ENCODE measurements at places on chromosomes 5 and 9.

- no peak for DNase-seq
These were observed 61.6 kb upstream of the C9orf72 start for GRCh38 chr9:27634879-27635278.

DNA sequence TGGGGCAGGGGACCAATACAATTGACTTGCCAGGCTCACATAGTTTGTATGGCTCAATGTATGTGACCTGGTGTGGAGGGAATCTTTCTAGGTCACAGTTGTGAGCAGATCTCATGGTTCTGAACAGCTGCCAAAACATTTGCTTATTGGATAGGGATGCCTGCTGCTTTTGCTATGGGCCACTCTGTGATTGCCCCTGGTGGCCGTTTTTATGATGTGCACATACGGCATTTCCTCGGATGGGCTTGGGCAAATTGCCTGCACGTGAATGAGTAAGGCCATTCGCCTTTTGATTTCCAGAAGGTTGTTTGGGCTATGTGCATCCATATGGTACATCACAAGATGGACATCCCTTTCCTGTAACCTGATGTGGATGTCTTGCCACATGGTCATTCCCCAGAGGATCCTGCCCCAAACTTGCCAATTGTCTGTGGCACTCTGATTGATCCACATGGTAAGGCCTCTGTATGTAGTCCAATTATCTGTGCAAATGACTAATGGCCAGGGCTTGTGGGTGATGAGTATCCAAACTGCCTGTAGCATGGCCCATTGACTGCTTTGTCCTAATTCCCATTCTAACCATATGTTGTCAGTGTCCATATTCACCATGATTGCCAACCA is 10.7 kb upstream of the SLC22A4 start:
- DNase-seq, result no peak

DNA sequence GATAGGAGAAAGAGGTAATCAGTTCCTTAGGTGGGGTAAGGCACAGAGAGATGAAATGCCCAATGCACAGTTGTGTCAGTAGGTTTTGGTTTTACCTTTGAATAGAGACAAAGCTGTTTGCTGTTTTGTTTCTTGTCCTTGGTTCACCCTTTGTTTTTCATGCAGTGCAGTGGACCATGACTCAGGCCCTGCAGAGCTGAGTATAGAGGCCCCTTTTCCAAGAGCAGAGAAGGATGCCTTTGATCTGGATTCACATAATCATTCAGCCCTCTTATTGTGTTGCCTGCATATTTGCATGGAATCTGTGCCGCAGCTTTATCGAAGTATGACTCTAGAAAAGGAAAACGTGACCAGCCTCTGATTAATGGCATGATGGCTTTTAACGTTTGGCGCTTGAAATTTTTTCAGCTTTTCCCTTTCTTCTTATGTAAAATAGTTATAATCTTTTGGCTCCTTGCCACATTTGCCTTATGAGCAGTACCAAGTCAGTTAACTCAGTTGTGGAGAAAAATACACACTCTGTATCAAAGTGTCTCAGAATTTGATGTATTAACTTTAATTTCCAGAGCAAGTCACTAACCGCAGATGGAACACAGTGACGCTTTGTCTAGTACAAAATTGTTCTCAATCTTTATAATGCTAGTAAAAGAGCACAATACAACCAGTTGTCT is 197.6 kb downstream of the KDM4C start:
- no peak for DNase-seq

DNA sequence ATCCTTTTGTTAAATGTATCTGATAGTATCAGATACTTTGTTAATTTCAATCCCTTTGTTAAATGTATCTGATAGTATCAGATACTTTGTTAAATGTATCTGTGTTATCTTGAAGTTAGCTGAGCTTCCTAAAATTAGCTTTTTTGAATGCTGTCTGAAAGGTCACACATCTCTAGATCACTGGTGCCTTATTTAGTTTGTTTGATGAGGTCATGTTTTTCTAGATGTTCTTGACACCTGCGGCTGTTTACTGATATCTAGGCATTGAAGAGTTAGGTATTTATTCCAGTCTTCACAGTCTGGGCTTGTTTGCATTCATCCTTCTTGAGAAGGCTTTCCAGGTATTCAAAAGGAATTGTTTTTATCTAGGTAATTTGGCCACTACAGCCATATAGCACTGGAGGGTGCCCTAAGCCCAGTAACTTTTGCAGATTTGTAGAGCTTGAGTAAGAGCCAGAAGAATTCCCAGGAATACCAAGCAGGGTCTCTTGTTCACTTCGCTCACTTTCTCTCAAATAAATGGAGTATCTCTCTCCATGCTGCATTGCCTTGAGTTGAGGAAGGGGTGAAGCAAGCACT is 435.4 kb upstream of the GRAMD2B start:
- DNase-seq, result no peak

DNA sequence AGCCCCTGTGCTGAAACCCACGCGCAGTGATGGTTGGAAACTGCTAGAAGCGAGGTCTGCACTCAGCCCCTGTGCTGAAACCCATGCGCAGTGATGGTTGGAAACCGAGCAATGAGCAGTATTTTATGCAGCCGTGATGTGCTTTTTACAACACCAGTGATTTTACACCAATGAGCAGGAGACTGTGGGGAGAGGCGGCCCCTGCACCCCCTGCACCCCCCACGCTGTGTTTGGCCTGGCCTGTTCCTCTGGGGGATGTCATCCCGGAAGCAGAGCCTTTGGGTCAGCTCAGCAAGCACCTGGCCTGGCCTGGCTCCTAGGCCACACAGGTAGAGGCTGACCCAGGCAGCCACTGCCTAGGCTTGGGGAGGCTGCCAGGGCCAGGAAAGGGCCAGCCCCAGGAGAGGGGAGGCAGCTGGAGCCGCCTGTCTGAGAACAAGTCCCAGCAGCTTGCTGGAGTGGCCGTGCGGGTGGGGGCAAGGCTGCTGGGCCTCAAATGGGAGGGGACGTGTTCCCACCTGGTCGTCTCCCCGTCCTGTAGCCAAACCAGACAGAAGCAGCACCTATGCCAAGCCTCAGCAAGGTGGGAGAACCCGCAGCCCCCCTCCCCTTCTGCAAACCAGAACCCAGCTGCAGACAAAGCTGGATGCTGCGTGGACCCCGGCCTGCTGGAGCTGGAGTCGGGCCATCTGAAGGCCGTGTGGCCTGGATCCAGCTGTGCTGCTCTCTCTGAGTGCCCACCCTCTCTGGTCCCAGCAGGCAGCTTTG is 46.8 kb downstream of the DBH start:
- DNase-seq, result no peak

DNA sequence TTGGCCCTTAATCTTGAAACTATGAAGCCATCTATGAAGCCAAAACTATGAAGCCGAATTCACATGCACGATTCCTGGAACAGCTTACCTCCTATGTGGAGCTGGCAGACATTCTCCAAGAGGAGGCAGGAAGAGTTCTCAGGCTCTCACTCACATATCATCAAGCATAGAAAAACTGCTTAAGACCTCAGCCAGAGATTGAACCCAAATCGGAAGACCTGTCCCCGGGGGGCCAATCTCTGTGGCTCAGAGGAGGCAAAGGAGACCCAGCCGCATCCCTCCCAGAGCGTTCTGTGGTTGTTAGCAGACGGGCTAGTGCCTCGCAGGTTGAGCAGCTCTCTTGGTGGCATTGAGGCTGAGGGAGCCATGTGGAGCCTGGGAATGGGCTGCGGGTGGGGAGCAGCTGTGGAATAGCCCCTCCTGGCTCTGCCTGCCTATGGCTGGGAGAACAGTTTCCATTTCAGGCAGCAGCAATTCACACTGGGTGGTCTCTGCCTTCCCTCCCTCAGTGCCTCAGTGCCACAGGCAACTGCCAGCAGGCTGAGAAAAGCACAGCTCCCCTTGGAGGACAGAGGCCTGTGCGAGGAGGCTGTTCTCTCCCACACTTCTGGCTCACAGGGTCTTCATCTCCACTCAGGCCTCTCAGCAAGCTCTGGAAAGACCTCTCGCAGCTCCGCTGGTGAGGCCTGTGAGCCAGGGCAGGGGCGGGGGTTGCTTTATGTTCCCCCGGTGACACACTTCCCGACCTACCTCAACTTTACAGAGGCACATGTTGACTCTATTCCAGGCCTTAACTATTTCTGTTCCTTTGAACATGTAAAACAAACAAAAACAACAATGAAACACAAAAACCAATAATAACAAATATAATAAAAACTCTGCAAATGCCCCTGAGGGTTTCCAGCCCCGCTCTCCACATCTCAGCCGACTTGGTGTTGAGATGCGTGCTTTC is 17.4 kb upstream of the TMEM174 start:
- no peak for DNase-seq

DNA sequence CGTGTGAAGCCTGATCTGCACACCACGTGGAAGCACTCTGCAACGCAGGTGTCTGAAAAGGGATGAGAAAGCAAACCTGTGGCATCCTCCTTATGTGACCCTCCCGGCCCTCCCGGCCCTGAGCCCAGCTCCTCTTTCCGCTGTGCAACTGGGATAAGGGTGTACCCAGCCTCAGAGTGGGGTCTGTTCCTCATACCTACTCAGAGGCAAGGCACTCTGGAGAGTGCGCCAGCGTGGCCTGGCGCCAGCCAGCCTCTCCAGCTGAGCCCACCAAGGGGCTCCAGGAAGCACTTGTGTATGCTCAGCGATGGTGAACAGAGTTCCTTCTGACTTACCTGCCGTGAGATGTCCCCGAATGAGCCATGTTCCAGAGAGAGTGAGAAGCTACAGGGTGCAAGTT is 102.8 kb downstream of the IRX1 start:
- no peak for DNase-seq
